GM04503 (cell line): ENCODE measurements at places on chromosomes 7 and 10.

DNA sequence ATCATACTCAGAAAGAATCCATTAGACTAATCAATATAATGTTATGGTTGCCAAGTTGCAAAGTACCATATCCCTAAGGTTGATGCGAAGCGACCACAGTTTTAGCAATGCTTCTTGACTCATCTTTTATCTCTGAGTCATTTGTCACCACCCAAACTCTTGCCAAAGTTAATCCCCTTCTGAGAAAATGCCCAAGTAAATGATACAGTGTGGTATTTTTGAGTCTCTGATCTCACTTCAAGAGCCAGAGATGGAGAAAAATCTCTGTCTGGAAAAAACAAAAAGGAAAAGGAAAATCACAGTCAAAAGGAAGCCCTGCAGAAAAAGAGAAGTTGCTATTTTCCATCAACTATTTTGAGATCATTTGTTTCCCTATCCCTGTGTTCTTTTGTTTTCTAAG, 26.7 kb upstream of the OTUD1 start:
- DNase-seq = no peak

- DNase-seq = no peak
These were observed 201.3 kb downstream of the FANK1 start for GRCh38 chr10:126097558-126098225.

DNA sequence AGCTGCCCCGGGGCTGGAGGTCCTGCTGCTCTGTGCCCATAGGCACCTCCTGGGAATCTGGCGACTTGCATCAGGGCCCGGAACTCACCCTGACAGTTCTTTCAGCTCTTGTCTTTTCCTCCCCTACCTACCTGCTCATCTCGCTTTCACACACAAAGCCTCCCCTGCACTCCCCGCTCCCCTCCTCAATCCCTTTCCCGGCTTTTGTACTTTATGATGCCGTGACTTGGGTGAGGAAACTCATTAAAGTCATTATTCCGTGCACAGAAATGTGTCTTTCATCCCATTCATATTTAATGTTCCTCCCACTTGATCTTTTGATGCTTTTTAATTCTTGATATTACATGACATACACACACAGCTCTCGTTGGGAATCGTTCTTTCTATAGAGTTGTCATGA, 218.6 kb downstream of the RPS24 start:
- DNase-seq = no peak

DNA sequence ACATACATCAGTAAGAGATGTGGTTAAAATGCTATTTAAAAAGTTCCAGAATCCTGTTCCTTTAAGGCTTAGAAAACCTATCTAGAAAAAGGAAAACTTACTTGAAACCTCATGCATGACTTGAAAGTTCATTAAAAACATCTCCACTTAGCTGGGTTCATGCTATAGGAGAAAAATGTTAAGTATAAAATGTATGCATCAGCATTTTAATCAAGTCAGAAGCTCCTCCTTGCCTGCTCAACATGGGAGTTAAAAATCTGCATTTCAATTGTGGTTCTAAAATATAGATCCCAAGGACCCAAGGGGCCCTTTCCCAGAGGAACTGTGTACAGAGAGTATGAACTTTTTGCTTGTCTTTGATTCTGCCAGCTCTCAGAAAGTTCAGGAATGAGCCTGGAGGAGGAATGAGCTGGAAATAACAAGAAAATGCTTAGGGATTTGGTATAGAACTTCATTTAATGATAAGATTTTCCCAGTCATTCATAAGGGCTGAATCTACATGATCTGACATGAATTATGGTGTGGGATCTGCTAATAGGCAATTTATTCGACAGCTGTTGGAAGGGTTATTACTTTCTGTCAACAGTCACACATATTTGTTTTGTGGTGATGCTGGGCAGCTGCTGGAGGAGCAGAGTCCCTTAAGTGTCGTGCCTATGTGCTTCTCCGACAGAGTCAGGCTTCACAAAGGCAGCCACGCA, 85.6 kb upstream of the MTPN start:
- no peak for DNase-seq

DNA sequence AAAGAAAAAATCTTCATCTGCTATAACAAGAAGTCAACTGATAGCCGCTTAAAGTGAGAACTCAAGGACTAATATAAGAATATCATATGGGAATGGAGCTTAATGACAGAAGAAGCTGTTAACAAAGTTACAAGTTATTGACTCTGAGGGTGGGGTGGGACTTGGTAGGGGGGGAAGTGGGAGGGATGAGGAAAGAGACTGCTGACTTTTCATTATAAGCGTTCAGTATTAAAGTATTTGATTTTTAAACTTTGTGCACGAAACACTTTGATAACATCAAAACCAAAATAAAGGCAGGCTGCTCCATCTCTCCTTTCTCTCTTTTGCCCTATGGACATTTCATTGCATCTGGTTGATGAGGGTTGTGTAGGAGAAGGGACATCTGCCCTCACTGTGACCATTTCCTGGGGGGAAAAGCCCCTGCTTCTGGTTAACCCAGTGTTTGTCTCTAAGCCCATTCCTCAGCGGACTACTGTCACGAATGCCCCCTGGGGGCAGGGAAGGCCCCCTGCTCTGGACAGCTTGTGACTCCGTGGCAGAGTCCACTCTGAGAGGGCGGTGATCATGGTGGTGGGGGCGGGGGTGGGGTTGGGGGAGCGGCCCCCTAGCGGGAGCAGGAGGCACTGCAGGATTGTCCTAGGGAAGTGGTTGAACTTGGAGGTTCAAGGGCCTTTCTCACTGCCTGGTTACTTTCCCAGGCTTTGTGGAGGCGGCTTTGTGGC, 17.4 kb downstream of the SLC13A4 start:
- DNase-seq = no peak

DNA sequence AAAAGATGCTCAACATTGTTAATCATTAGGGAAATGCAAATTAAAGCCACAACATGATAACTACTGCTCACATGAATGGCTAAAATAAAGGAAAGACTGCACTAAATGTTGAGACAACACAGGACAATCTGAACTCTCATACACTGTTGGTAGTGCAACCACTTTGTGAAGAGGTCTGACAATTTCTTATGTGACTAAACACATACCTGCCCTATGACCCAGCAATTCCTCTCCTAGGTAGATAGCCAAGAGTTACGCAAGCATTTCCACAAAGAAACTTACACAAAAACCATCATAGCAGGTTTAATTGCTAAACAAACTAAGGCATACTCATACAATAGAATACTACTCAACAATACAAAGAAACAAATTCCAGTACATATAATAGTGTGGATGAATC, 41.8 kb upstream of the HERPUD2 start:
- no peak for DNase-seq

- no peak for DNase-seq
These were observed 15.5 kb upstream of the ADGRA1 start for GRCh38 chr10:133072196-133072595.

DNA sequence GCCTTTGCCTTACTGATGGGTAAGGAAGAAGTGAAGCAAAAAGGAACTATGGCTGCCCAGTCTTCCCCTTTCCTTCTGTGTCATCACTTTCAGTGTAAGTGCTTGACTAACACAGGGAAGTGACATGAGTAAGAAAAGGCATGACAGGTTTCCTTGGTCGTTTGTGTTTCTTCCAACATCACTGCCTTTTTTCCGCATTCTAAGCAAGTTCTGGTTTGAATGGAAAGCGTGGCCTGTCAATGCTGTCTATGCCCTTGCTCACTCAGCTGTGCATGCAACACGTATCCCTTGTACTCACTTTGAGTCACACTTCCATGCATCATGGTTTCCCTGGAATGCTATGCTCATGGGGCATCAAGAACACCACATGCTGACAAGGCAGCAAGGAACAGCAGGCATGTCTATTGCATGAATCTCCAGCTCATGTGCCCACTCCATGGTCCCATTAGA, 111.8 kb downstream of the OAT start:
- DNase-seq = no peak

DNA sequence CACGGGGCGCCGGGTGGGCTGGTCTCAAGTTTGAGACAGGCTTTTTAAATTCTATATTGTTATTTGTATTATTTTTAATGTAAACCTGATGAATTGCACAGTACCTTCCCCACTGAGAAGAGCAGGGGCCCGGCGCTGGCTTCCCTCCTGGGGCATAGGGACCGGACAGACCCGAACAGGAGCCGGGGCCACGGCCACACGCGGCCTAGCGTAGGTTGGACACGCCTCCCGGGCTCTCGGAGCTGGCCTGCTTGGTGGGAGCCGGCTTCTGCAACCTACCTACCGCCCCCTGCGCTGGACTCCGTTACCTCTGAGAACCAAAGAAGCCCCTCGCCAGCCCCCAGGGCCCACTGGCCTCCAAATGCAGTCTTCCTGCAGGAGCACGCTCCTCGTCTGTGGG, 19.8 kb upstream of the LANCL2 start:
- DNase-seq = no peak

DNA sequence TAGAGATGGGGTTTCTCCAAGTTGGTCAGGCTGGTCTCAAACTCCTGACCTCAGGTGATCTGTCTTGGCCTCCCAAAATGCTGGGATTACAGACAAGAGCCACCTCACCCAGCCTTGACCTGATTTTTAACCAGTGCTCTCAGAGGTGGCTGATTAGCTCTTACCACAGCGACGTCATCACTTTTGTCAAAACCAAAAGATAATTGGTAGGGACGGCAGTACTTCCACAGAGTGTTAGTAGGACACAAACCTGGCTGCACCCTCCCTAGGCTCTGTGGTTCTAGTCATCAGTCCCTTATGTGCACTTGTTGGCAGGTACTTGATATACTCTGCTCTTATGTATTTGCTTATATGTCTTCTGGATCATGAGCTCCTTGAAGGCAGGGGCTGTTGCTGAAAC, 74.0 kb downstream of the GPR141 start:
- DNase-seq = no peak

DNA sequence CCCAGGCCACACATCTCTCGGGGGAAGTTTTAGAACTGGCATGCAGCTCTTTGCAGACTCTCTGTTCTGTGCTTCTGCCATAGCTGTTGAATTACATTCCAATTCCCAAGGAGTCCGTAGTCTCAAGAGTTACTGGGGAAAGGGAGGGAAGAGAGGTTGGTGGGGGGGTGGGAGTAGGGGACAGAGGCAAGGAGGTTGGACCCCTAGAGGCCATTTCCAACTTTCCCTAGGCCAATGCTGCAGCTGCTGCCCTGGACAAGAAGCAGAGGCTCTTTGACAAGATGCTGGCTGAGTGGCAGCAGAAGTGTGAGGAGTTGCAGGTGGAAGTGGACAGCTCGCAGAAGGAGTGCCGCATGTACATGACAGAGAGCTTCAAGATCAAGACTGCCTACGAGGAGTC, 23.8 kb downstream of the MYH16 start:
- DNase-seq = no peak

- DNase-seq = no peak
These were observed 153.5 kb upstream of the LYZL1 start for GRCh38 chr10:29135337-29135736.

DNA sequence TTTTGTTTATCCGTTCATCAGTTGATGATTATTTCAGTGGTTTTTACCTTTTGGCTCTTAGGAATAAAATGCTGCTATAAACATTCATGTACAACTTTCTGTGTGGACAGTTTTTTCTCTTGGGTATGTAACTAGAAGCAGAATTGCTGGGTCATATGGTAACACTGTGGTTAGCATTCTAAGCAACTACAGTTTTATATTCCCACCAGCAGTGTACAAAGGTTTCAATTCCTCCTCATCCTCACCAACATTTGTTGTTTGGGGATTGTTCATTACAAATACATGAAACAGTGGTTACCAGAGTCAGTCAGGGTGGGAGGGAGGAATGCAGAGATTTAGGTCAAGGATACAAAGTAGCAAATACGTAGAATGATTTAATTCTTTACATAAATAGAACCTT, 97.0 kb downstream of the NPSR1 start:
- no peak for DNase-seq

GRCh38 chr7:46463170-46463569, 542.1 kb upstream of the IGFBP3 start:
- no peak for DNase-seq

GRCh38 chr7:156895024-156895780, 2.2 kb upstream of the LMBR1 start:
- DNase-seq = no peak

- DNase-seq = no peak
These were observed 47.7 kb upstream of the TRIL start for GRCh38 chr7:29005829-29006228.

GRCh38 chr7:13952921-13953320, 36.5 kb downstream of the ETV1 start:
- DNase-seq = no peak

DNA sequence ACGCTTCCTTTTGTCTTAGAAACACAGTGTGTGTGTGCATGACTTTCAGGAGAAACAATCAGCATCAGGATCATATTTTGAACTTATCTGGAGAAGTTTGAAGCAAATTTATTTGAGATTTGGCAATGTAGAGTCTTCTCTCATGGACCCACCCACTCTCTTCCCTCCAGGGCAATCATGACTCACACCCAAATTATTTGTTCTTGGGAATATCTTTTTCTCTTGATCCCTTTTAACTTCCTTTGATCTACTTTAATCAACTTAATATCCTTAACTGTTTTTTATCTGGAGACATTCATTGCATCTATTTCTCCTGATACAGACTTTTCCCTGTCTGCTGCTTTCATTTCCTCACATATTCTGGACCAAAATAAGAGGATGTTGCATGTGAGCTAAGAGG, 1174.3 kb downstream of the GATA3 start:
- DNase-seq = peak; percentile 9

GRCh38 chr10:58844680-58845079, 331.8 kb upstream of the PHYHIPL start:
- DNase-seq = no peak

DNA sequence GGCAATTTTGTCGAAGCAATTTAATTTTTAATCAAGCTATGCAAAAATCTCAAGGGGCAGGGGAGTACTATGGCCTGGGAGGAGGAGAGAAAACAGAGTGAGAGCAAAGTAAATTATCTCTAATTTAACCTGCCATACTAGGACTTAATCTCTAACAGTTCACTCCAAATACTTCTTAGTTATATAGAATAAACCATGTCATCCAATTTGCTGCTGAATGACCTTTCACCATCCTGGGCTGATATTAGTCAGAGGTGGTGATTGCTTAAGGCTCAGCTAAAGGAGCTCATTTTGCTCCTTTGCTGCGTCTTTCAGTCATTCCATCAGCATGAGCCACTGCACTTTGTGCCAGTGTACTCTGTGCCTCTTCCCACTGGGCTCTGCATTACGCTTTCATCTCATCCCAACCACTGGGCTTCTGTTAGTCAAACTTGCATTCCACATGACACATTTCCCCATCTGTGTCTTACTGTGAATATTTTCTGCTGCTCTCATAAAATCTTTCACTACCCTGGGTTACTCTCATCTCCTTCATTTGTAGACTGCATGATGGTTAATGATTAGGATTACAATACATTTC, 84.3 kb downstream of the CD36 start:
- peak; percentile 100 for DNase-seq

- no peak for DNase-seq
These were observed 330.1 kb upstream of the MGMT start for GRCh38 chr10:129136951-129137350.

GRCh38 chr10:67297637-67298181, 371.9 kb downstream of the LRRTM3 start:
- no peak for DNase-seq

GRCh38 chr7:77765906-77766800, 32.1 kb downstream of the TMEM60 start:
- no peak for DNase-seq

- no peak for DNase-seq
These were observed 138.9 kb upstream of the PHYHIPL start for GRCh38 chr10:59037506-59037905.

GRCh38 chr7:72335561-72336381, 76.4 kb downstream of the CALN1 start:
- no peak for DNase-seq

- no peak for DNase-seq
These were observed 101.9 kb upstream of the NPS start for GRCh38 chr10:127447197-127447596.
